ENCODE measurements at places on chromosomes 1 and 21. TPM values are rescaled to one million over a fixed set of nuclear protein-coding genes. Genes with fewer than 3 reads are reported as not detected.

DNA sequence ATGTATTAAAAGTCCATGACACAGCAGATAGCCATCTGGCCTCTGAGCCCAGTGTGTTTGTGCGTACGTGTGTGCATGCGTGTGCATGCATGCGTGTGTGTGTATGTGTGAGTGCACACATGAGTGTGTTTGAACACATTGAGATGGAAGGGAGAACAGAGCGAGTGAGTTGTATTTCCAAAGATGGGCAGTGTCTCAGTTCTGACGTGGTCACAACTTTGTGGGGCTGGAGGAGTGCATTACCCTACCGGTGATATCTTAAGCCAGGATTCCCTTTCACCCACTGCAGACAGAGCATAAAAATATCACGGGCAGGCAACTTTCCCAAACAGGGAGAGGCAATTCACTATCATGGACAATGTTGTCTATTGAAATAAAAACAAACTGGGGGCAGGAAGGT is 27.8 kb downstream of the IRF2BP2 start:
- peak; percentile 56 for DNase-seq

Gene TPRG1L
- 28.6 TPM for total RNA-seq

GRCh38 chr1:69700770-69701169 is 133.0 kb downstream of the LRRC7 start:
- no peak for DNase-seq

- no peak for DNase-seq
Observed at GRCh38 chr21:39637197-39637970, 24.6 kb downstream of the B3GALT5 start.

DNA sequence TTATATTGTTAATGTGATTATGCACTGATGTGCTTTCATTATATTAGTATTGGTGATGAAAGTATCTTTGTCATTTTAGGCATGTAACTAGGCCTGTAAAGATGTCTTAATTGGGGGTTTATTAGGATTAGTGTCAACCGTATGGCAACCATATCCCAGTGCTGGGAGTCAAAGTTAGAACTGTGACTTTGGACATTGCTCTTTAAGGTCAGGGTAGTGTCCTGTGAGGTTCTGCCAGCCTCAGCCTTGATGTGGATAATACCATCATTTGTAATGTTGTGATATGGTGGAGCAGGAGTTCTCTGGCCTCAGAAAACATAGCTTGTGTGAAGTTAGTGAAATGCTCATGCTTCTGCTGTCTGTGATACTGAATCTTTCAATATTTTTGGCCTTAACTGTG is 59.4 kb downstream of the LAMC1 start:
- DNase-seq, result no peak

DNA sequence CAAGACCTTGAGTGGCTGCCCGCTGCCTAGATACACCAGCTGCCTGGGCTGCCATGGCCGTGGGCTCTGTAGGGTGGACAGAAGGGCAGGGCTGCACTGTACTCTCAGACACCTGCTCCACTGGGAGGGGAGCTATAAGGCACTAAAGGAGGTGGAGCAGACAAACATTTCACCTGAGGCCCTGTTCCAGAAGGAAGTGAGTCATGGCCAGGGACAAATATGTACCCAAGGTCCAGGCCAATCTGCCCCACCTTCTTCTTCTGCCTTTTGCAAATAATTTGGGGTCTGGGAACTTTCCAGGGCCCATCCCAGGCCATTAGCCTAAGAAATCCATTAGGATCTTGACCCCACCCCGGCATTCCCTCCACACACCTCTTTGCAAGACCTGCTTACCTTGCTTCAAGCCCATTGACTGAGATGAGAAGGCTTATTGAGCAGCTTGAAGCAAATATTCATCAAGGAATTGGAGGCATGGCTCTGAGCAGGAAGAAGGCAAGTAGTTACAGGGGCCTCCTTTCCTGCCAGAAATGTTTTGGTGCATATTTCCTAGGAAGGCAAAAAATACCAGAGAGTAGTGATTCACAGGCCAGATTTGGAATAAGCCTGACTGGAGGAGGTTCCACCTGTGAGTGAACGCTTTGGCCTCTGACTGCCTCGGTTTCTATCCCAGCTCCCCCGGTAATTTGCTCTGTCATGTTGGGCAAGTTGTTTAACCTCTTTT is at the start of gene CAPN8:
TSS of gene CAPN8 (minus strand) at position 110 of the 721 bp plus-strand sequence. CDS start at position 55, 55 bp downstream.
- DNase-seq, result no peak

DNA sequence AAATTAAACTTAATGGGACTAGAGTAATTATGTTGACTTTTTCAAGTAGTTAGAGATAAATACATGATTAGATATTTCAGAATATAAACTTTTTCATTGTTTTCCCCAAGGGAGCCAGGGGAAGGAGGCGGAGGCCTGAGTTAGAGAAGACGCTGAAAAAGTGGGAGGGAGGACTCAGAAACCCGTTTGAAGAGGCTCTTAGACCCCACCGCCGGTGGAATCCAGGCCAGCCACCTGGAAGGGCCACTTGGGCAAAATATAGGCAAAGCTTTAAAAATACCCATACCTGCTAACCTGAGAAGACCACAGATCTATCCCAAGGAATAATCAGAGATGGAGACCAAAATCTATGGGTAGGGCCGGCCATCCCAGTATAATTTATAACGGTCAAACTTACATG is 242.6 kb downstream of the PTPRU start:
- DNase-seq, result no peak

GRCh38 chr1:147717706-147718097 is 42.7 kb downstream of the GJA5 start:
- no peak for DNase-seq

DNA sequence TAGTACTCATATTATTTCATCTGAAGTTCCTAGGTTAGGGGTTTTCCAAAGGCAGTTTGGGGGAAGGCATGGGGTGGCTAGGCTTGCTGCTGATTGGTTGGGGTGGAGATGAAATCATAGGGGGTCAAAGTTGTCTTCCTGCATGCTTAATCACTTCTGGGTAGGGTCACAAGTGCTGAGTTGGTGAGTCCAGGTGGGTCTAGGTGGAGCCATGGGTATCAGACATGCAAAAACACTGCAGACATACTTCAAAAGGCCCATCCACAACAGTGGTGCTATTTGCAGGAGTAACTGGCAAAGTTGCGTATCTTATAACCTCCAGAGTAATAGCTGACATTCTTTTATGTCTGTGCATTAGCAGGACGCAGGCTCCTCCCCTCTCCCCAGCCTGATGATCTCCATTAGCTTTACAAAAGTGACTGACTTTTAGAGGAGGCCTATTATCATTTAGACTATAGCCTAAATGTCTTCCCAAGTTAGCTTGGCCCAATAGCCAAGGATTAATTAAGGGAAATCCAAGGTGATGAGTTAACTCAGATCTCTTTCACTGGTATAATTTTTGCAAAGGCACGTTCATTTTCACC is 374.4 kb upstream of the PRMT6 start:
- DNase-seq, result no peak

DNA sequence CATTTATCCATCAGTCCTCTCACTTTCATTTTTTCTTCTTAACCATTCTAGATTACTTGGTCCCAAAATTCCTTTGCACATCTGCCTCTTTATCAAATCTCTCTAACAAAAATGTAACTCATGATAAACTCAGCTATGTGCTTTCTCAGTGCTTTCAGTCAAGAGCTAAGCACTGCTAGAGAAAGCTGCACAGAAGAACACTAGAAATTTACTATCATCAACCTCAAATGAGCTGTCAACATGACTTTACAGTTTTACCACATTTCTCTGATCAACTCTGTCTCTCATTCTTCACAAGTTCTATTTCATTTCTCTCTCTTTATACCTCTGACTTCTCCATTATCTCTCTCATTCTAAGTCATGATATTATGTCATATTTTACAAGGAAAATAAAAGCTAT is 54.2 kb upstream of the PRKACB start:
- no peak for DNase-seq
